ENCODE measurements at places on chromosomes 4 and X.

GRCh38 chr4:153649572-153649991 is 34.5 kb upstream of the TLR2 start:
- DNase-seq = no peak

DNA sequence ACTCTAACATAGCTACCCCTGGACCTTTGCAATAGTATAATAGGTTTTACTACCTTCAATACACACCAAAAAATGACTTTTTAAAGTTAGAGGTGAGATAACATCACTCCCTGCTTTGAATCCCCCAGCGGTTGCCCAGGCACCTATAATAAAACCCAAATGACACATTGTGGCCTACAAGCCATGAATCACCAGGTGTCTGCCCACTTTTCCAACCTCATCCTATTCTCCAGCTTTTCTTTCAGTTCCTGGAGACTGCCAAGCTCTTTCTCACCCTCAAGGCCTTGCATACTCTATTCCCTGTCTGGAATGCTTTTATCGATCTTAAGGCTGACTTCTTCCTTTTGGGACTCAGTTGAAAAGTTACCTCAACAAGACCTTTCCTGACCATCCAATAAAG is 16.4 kb upstream of the PRSS48 start:
- DNase-seq = no peak

DNA sequence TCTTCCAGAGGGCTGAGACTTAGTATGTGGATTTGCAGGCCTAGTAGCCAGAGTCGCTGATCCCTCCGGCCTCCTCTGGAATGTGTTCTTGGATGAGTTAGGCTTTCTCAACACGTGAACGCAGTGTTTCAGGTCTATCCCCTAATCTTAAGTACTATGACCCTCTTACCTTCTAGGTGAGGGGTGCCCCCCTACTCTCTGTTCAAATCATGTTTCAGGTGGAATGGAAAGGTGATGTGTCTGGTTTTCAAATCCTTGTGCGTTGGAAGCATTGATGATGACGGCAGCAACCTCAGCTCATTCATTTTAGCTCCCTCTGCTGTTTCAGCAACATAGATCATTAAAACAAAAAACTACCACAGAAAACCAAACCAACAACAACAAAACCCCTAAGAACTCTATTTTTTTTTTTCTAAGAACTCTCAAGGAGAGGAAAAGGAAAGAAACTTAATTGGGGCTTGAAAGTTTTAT is 56.4 kb downstream of the RWDD4 start:
- DNase-seq = no peak

GRCh38 chr4:36256398-36256891 is 12.1 kb upstream of the ARAP2 start:
- DNase-seq = no peak

DNA sequence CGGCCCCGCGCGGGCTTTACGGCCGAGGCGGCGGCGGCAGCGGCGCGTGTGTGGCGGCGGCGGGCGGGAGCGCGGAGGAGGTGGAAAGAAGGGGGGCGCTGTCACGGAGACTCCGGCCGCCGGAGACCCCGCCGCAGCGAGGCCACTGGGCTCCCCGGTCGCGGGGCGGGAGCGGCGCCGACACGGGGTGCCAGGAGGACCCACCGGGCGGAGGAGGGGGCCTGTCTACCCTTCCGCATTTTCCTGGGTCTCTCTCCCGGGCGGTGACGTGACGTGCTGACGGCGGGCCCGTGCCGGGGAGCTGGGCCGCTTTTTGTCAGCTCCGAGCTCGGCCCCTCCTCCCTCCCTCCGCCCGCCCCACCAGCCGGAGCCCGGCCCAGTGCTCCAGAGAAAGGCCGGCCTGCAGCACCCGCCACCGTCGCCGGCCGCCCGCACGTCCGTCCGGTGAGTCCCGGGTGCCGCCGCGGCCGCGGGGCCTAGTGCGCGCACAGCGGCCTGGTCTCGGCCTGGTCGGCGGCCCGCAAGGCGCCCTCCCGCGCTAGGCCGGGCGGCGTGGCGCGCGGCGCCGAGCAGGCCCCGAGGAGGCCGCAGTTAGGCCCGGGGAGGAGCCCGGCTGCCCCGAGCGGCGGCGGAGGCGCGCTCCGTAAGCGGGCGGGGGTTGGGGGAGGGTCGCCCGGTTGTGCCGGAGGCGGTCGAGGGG is at the start of gene ZFX:
ZFX (plus strand) TSS at position 379 of the 700 bp plus-strand sequence. CDS start 23,014 bp downstream, outside the sequence.
- DNase-seq = no peak

GRCh38 chr4:101128473-101128872 is 218.9 kb downstream of the PPP3CA start:
- DNase-seq = no peak

DNA sequence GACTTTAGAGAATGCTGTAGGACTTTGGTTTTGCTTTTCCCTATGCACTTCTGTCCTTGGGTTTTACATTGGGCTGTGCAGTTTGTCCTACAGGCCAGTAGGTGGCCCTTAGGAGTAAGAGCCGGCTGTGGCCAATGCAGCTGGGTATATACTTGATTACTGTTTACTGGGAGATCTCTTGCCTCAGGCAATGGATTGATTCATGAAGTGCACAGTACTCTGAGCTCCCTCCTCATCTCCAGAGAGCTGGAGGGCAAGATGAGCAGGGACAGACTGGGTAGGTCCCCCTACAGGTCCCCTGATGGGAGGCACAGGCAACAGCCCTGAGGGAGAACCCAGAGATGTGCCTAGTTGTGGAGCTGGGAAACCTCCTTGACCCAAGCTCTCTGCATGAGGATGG is 103.8 kb upstream of the QRFPR start:
- no peak for DNase-seq

GRCh38 chr4:36303426-36304137 is 22.2 kb downstream of the DTHD1 start:
- DNase-seq = no peak
